ENCODE measurements at places on chromosomes 11 and 22.
A peak's percentile ranks its signal among the peaks of the same experiment; 100 is the strongest.

GRCh38 chr22:42813501-42813900 lies 43.6 kb downstream of the ARFGAP3 start:
- DNase-seq: no peak

GRCh38 chr11:123062892-123063825 lies 1.2 kb upstream of the HSPA8 start:
- DNase-seq: peak; percentile 46

GRCh38 chr11:94762208-94762607 lies 5.9 kb upstream of the AMOTL1 start:
- no peak for DNase-seq

GRCh38 chr11:73029403-73029802 lies 112.7 kb downstream of the FCHSD2 start:
- no peak for DNase-seq

DNA sequence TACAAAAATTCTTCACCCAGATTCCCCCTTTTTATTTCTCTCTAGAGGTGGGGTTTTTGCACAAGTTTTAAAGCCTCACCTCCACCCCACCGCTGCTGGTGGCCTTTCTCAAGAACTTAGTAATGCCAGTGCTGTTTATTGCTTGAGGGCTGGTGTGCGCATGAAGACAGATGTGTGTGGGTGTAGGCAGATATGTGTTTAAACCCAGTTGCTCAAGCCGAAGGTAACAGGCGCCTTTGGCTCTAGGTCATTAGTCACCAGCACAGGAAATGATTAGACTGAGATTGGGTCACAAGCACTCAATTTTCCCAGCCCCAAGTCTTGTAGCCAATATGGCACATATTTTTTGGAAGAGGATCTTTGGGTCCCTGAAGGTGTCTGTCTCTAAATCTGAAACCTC lies 2.7 kb upstream of the CLMP start:
- no peak for DNase-seq

GRCh38 chr11:74650498-74650897 lies 58.1 kb downstream of the POLD3 start:
- DNase-seq: no peak

DNA sequence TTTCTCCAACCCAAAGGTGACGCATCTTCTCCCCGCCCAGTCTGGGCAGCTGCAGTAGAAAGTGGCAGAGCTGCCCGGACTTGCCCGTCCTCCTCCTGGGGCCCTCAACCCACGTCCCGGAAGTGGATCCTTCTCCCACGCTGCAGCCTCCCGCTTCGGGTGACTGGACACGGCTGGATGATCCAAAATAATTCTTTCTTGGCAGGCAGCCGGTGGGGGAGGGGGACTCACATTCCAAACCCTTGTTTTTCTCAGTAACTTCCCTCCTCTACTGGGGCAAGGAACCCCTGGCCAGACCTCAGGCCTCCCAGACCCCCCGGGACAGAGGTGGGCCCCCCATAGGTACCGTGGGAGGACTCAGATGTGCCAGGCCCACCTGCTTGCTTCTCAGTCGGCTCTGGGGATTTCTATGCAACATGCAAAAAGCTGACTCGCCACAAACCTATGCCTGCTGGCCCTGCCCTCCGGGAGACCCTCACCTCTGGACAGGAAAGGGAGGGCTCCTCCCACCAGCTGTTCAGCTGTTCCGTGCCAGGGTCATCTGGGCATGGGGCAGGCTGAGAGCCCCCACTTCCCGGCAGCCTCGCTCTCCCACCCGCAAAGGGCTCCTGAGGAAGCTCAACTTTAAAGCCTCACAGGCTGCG lies 1.4 kb downstream of the PLXNB2 start:
- DNase-seq: no peak

- no peak for DNase-seq
Measured at GRCh38 chr11:93542811-93543229, 371 bp downstream of the SMCO4 start.

- DNase-seq: peak; percentile 66
Measured at GRCh38 chr11:113161711-113162591, 152.4 kb upstream of the TTC12 start.

GRCh38 chr11:116729501-116730240 lies 43.1 kb downstream of the BUD13 start:
- no peak for DNase-seq

DNA sequence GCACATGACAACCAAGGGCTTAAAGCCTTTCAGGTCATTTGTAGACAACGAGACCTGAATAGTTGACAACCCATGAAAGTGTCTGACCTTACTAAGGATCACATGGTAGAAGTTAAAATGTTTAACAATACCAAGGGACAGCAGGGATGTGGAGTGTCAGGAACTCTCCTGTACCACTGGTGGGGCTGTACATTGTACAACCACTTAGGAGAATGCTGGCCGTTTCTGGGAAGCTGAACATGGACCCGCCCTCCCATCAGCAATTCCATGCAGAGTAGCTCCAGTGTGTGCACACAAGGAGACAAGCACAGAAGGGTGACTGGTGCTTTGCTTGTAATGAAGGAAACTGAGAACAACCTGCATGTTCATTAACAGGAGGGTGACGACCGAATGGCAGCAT lies 162.9 kb downstream of the MPPED1 start:
- no peak for DNase-seq

DNA sequence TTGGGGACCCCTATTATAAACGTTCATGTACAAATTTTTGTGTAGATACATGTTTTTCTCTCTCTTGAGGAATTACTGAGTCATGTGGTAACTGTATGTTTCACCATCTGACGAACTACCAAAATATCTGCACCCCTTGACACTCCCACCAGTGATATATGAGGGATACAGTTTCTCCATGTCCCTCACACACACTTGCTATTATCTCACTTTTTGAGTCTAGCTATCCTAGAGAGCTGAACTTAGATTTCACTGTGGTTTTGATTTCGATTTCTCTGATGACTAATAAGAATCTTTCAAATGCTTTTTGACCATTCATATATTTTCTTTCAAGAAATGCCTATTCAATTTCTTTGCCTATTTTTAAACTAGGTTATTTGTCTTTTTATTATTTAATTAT lies 200.2 kb downstream of the PGR start:
- DNase-seq: no peak

DNA sequence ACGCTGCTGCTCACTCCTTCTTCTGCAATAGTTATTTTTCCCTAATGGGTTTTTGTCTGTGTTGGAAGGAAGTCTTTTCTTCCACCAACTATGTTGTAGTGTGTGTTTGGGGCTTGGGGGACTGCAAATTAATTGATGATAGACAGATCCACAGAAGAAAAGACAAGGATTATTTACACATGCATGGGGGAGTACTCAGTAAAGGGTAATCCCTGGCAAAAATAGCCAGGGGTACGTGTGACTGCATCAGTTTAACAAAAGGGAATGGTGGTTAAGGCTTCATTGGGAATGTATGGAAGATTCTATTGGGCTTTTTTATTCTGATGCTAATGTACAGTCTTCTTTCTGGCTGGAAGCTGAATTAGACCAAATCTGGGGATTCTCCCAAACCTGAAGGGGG lies 20.2 kb upstream of the FEZ1 start:
- DNase-seq: no peak

DNA sequence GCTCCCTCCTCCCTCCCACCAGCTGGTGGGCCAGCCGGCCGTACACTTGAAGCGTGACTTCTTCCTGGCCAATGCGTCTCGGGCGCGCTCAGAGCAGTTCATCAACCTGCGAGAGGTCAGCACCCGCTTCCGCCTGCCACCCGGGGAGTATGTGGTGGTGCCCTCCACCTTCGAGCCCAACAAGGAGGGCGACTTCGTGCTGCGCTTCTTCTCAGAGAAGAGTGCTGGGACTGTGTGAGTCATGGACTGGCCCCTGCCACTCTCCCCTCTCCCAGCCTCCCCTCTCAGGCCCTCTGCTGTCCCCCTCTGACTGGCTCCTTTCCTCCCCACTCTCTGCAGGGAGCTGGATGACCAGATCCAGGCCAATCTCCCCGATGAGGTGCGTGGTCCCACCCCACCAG lies 24.7 kb downstream of the CAPN1 start:
- DNase-seq: no peak

Data from NCI-H1930 (cell line).